ENCODE measurements at places on chromosomes 6 and 20.

GRCh38 chr6:56904068-56904467 lies 50.8 kb upstream of the BEND6 start:
- DNase-seq = no peak

DNA sequence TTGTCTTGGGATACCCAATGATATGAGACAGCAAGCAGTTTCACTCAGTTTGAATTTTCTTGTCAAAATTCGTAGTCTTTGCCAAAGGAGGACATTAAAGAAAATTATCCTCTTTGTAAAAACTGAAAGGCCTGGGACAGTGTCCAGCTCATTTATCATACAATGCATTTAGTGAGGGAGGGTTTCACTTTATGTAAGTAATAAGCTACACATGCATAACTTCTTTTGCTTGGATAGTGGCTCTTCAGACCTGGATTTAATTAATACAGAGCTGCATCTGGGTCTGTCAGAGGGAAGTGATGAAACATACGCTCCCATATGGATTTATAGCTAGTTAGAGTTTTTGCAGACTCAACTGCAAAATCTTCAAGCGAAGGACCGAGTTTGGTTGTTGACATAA lies 175.6 kb downstream of the PHACTR1 start:
- DNase-seq = no peak

DNA sequence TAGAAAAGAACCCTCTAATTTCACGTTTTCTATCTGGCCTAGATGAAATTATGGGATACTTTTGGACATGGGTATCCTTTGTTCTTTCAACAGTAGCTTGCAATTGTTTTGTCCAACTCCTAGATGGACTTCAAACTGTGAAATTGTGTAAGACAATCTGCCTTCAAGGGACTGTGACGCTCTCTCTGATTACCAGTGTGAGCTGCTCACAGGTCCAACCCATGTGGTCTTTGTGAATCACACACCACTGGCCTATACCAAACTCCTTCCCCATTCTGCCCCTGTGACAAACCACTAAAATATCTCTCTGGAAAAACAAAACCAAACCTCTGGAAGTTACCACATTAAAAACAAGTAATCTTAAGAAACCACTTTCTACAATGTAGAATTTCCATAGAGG lies 59.5 kb downstream of the NINL start:
- no peak for DNase-seq

GRCh38 chr6:21341910-21342309 lies 251.6 kb upstream of the SOX4 start:
- DNase-seq = no peak

- no peak for DNase-seq
These were observed 31.4 kb downstream of the ACSS2 start for GRCh38 chr20:34907616-34908469.

- DNase-seq = no peak
These were observed 886.7 kb downstream of the TBC1D32 start for GRCh38 chr6:120447605-120448004.

- no peak for DNase-seq
These were observed 282.6 kb downstream of the CDC5L start for GRCh38 chr6:44670146-44670545.

DNA sequence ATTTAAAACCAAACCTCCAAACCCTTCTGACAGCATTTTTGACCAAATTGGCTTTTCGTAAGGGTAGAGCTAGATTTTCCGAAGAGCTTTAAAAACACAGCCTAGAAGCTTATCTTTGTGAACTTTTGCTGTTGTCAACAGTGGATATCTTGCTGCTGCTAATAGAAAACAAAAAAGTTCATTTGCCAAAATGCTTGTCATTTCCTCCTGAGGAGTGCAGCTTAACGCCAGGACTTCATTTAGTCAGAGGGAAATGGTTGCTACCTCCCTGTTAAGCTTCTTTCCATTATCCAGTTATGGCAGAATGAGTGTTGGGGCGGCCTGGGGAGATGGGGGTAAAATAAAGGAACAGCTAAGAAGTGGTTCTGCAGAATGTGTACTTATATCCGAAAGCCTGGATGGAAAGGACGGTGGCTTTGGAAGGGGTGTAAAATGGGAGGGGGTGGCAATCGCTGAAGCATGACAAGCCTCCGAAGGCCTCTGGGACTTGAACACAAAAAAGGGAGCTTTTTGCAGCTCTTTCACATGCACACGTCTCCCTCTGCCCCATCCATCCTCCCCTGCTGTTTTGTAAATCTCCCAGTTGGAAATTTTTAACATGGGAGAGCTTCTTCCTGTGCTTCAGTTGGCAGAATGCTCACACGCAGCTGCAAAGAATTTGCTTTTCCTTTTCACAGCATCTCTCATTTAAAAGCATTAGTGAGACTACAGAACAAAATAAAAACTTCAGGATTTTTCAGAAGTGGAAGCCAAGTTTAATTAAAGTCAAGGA lies 22.5 kb downstream of the JARID2 start:
- DNase-seq = no peak
